ENCODE measurements at places on chromosomes 12 and 14.

DNA sequence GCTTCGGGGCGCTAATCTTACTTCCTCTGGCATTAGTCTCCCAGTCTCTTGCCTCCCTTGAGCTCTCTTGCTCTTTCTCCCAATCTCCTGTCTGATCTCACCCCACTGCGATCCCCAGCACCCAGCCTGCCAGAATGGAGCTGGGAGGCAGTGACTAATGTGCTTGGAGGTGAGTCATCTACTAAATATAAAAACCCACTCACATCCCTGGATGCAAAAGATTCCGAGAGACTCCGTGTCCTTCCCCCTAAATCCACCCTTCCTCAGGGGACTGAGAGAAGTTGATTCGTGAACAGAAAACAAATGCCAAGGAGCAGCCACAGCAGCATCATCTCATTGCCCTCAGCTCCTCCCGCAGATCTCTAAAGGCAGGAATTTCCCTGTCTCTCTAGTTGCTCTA, 45.7 kb upstream of the KCNA5 start:
- DNase-seq: peak; percentile 11

DNA sequence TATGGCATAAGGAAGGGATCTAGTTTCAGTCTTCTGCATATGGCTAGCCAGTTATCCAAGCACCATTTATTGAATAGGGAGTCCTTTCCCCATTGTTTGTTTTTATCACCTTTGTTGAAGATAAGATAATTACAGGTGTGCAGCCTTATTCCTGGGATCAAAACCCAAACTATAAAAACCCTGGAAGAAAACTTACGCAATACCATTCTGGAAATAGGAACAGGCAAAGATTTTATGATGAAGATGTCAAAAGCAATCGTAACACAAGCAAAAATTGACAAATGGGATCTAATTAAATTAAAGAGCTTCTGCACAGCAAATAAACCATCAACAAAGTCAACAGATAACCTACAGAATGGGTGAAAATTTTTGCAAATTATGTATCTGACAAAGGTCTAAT, 128.5 kb upstream of the DCN start:
- no peak for DNase-seq

GRCh38 chr12:3493859-3494176, 2.8 kb downstream of the PRMT8 start:
- DNase-seq: no peak

GRCh38 chr12:41053046-41053445, 135.1 kb upstream of the PDZRN4 start:
- DNase-seq: no peak

DNA sequence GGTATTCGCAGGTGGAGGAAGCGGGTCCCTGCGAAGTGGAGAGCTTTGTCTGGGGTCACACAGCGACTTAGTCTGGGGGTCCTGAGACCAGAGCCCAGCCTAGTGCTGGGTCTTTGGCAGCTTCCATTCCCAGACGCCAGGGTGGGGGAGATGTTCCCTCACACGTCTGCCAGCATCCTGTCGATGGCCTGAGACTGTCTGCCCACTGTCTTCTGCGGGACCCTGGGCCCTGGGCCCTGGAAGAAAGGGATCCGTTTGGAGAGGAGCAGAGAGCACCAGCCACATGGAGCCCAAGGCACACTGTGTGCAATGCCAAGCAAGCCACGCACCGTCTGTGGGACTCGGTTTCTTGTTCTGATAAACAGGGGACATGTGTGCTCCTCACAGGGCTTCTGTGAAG, 197.2 kb downstream of the KIF26A start:
- DNase-seq: no peak

DNA sequence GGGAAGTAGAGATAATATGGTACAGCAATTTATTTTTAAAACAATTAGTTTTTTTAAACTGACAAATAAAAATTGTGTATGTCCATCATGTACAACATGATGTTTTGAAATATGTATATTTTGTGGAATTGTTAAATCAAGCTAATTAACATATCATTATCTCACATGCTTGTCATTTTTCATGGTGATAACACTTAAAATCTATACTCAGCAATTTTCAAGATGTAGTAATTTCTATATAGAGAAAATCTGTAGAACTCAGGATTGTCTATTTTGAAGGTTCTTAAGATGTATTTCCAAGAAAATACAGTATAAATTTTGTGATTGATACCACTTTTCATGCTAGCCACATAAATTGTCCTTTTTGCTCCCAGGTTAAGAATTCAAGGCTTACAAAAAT, 247.1 kb downstream of the FBXL14 start:
- no peak for DNase-seq

GRCh38 chr14:61950340-61950739, 188.1 kb downstream of the SNAPC1 start:
- DNase-seq: no peak

GRCh38 chr12:85755760-85756159, 80.4 kb downstream of the RASSF9 start:
- DNase-seq: no peak

GRCh38 chr12:113114447-113115178, 20.9 kb downstream of the RASAL1 start:
- no peak for DNase-seq

GRCh38 chr12:101891462-101891971, 14.1 kb downstream of the DRAM1 start:
- DNase-seq: no peak

DNA sequence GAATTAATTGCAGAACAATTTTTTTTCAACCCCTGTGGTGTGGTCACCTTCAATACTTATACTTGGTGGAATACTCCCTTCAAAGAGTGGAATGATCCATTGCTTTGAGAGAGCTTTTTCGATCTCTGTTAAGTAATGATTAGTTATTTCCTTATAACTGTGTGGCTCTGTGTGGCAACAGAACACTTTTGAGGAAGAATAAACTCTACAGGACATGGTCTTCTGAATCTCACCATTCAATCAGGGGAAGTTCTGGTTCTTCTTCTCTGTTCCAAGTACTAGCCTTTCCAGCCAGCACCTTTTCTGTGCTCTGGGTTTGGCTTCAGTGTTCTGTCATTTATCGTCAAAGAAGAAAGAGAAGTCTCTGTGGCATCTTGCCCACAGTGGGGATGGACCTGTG, 369.2 kb downstream of the ZFP36L1 start:
- DNase-seq: no peak

DNA sequence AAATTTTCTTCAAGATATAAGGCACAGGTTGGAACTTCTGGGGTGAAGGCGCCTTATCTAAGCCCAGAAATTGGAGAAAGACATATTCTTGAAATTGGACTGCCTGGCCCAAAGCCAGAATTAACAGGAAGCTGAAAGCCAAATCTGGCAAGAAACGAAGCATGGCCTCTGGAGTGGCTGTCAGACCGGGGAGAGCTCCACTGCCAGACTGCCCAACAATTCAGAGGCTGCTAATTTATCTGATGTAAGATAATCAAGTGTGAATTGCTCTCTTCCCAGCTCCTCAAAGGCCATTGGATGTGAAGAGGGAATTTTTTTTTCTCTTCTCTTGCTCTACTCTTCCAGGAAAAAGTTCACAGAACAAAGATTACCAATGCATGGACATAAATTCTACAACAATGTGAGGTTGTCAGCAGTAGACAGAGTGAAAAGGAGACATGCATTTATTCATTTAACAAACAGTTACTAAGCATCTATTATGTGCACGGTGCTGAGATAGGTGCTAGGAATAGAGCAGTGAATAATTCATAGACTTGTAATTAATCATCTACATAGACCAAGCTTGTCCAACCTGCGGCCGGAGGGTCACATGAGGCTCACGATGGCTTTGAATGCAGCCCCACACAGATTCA, at the start of gene GDF3:
TSS of gene GDF3 (minus strand) at position 210 of the 632 bp plus-strand sequence. CDS start at position 163, 47 bp downstream.
- DNase-seq: peak; percentile 1

GRCh38 chr12:82414044-82414443, 55.7 kb downstream of the METTL25 start:
- no peak for DNase-seq

- DNase-seq: no peak
Observed at GRCh38 chr14:75101491-75101890, 25.4 kb downstream of the NEK9 start.

GRCh38 chr14:64221391-64222003, 72.7 kb downstream of the ESR2 start:
- no peak for DNase-seq

GRCh38 chr12:121711361-121712189, 977 bp upstream of the TMEM120B start:
- DNase-seq: no peak

- no peak for DNase-seq
Observed at GRCh38 chr12:88298761-88299242, 156.7 kb downstream of the TMTC3 start.

DNA sequence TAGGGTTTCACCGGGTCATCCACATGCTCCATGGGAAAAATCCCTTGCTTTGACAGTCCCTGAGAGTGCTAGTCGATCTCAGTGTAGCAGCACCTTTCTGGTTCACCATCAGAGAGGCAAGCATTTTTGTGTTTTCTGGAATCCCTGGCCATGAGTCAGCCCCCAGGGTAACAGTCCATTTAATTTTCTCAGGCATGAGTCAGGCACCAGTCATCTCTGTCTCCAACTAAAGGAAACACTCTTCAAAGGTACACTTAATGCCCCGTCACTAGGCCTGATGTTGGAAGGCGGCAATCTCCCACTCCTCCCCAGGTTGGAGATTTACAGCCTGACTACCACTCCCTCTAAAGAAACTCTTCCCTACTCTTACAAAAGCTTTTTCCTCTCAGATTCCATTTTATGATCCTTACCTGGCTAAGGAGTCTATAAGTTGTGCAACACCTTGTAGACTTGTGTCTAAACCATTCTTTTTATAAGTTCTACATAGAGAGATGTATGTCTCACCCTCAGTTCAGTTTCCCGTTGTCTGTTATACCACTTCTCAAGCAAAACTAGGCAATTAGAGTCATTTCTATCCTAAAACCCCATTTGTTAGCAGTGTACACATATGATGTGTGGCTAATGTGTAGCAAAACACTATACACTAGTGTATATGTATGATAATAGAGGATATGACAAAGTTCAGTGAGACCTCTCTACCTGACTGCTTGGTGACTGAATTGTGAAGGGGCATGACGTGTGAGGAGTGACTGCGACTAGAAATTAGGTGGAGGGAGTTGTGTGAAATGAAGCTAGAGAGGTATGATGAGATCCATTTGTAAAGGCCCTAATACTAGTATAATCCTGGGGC, 24.6 kb downstream of the TMEM19 start:
- no peak for DNase-seq

- peak; percentile 57 for DNase-seq
Observed at GRCh38 chr12:51341251-51342007, 5.0 kb downstream of the CELA1 start.

GRCh38 chr12:49748306-49748705, 6.9 kb downstream of the TMBIM6 start:
- DNase-seq: no peak

GRCh38 chr12:46571608-46572007, 199.0 kb upstream of the SLC38A2 start:
- DNase-seq: no peak

GRCh38 chr14:32183151-32184058, 18.4 kb upstream of the RNU6-7 start:
- DNase-seq: no peak

DNA sequence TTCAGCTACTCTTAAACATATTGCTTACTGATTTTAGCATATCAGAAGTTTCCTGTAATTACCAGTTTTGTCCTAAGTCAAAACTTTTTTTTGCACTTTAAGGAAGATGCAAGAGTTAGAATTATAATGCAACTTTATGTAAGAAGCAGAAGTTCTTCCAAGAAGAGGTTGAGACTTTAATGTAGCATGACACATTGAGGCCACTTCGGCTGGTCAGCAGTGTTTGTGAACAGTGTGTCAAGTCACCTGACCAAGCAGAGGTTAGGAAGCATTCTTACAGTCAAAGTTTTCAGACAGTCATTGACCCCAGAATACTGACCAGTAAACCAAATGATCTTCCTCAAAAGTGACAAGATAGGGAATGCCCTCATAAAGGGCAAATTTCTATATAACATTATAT, 15.2 kb downstream of the FGFR1OP2 start:
- DNase-seq: no peak

- no peak for DNase-seq
Observed at GRCh38 chr12:78210894-78211302, 380.2 kb downstream of the NAV3 start.

DNA sequence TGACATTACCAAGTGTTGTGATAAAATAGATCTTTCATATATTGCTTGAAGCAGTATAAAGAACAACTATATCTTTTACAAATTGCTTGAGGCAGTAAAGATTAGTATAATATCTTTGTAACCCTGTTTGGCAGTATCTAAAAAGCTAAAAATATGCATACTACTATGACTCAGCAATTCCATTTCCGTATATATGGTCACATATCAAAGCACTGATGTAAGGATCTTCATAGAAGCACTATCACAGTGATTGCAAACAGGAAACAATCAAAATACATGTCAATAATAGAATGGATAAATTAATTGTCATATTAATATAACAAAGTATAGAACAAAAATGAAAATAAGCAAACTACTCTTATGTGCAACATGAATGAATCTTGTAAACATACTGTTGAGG, 158.4 kb upstream of the IGF1 start:
- DNase-seq: no peak

DNA sequence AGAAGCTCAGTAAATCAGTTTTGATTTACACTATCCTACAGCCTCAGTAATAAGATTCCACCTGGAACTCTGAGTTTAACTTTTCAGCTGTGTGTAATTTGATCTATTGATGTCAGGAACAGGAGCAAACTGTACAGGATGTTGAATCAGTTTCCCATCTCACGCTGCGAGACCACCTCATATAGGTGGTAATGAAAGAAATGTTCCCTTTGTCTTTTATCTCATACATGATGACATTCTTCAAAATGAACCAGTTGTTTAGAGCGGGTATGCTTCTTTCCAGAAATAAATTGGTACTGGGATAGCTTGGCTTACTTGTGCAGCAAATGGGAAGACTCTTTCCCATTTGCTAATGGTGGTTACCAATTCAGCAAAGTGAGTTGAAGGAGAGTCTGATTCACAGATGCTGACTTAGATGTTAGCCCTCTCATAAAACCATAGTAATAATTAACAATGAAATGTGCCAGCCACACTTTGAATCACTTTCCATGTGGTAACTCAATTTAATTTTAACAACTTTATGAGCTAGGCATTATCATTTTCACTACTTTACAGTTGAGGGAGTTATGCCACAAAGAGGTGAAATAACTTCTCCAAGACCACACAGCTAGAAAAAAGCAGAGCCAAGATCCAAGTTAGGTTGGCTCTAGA, 251.5 kb downstream of the PAWR start:
- DNase-seq: no peak

DNA sequence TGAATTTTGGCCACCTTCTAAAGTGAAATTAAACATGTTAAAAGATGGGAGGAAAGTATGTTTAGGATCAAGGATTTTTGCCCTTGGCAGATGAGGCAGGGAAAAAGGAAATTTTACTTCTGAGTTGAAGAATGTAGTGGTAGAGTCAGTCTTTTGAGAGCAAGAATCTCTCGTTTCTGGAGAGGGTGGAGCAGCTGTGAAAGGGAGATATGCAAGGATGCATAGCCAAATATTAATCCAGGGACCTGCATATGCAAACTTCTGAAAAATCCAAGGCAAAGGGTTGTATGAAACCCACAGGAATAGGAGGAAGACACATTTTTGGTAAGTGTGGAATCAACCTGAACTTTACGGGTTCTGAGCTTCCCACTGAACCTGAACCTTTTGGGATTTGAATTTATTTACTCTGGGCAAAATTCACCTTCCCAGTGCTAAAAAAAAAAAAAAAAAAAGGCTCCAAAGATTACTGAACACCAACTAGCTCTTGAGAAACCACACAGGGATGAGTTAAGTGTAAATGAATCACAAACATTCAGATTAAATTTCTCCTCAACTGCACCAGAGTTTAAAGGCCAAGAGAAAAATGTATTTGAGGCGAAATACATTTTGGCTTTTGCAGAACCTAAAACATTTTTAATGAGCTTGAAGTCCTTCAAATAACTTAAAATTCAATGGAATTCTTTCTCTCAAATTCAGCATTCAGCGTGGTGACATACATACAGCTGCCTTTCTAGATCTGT, 187.1 kb upstream of the CDKN3 start:
- no peak for DNase-seq
